ENCODE measurements at places on chromosomes 12 and 14. TPM values are rescaled to one million over a fixed set of nuclear protein-coding genes. Genes with fewer than 3 reads are reported as not detected.
A peak's percentile ranks its signal among the peaks of the same experiment; 100 is the strongest.

GRCh38 chr12:68970951-68971350, 38.0 kb upstream of the CPM start:
- no peak for DNase-seq

DNA sequence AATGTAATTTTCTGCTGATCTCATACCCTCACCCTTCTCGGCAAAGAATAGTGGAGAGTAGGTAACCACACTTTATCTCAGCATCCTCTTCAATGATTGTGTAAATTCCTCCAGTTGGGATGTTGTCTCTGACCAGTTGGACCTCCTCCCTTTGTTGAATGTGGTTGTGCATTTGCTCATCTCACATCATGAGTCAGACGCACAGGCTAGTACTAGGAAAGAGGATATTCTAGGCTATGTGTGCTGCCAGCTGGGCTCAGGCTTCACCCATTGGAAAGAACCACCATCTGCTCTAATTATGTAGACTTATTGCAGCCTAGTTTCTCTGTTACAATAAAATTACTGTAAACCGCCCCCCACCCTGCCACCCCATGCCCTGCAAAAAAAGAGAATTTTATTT, 90.3 kb downstream of the LMO3 start:
- no peak for DNase-seq

DNA sequence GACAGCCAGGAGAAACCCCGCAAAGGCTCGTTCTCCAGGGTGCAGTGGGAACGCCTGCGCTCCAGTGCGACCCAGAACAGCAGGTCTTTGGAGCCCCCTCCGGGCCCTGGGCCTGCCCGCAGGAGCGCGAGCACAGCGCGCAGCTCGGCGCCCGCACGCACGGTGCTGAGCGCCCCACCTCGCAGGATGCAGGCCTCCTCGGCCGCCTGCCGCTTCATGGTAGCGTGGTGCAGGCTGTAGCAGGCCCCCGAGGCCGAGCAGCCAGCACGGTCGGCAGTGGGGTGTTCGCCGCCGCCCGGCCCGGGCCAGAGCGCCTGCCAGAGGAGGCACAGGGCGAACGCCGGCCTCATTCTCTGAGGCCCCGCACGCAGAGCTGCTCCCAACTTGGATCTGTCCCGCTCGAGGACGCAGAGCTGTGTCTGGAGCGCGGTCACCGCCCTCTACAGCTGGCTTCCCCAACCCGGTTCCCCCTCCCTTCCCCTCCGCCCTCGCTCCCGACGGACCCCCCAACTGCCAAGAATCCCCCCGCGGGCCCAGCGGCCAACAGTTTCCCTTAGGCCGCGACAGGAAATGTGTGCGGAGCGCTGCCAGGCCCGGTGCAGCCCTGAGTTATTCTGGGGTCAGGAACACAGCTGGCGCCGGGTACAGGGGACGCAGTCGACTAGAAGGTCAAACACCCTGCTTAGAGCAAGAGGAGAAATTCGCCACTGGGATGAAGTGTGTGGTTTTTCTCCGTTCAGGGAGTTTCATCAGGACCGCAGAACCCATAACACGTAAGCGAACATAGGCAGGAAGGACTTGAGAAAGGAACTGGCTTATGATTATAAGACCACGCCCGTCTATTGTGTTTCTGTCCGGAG, at the start of gene CLEC14A:
Gene CLEC14A (minus strand): TSS at position 421 of the 860 bp plus-strand sequence. CDS start 71 bp downstream, at position 350.
- no peak for DNase-seq

PCED1B gene
- total RNA-seq = 2.8 TPM

- DNase-seq = no peak
Measured at GRCh38 chr12:127238107-127238506, 1028.9 kb upstream of the TMEM132C start.

DNA sequence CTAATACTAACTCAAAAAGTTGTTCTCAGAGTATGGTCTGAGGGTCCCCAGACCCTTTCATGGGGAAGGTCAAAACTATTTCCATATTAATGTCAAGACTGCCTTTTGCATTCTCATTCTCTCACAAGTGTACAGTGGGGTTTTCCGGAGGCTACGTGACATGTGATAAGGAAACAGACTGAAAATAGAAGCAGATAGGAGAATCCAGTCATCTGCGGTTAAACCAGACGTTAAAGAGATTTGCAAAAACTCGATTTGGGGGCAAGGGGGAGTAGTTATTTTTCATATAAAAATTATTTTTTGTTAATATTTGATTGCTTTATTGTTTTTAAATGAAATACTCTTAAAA, 1.0 kb upstream of the NAP1L1 start:
- DNase-seq = peak; percentile 65

- no peak for DNase-seq
Measured at GRCh38 chr14:85075694-85076476, 454.1 kb upstream of the FLRT2 start.

PUS1 gene
- 10.3 TPM for total RNA-seq

DNA sequence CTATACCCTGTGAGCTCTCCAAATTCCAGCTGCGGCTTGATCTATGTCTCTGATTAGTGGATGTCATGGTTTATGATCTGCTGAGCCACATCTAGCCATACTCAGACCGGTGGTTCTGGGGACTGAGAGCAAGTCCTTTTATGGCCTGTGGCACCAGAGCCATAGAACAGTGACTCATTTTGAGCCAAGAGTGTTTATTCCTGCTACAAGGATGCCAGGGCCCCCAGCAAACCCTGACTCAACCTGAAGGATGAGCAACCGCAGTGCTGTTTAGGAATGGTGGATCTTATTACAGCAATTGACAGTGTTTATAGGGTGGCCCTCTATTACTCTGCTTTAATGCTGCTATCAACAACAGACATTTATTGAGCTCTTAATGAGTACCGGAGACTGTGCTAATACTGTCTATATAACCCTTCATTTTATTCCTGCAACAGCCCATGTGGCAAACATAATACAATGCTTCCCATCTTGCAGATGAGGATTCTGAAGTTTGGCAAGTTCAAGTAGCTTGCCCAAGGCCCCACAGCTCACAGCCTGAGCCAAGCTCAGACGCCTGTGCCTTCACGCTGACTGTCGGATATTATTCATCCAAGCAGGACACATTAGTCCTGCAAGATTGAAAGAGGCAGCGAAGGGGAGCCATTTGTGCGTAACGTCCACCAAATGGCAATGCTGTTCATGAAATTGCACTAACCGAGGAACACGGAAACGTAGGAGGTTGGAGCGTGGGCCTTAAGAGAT, 273.6 kb upstream of the PWP1 start:
- DNase-seq = peak; percentile 98

IL26 gene
- not detected for total RNA-seq

PPP1R36 gene
- total RNA-seq = 0.89 TPM

C1S gene
- total RNA-seq = 68.3 TPM

DNA sequence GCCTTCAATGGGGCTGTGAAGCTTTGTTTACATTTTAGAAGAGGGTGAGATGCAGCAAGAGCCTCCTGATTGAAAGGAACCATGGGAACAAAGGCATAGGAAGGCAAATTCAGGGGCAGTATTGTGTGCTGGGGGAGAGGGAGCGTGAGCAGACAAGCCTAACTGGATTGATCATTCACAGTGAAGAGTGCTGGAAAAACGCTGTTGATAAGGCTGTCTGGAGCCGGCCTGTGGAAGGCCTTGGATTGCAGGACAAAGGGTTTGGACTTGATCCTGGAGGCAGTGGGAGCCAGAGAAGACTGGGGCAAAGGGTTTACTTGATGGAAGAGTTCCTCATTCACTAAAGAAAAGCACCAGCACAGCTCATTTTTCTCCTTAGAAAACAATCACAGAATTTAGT, 160.5 kb downstream of the PAH start:
- DNase-seq = no peak

DNA sequence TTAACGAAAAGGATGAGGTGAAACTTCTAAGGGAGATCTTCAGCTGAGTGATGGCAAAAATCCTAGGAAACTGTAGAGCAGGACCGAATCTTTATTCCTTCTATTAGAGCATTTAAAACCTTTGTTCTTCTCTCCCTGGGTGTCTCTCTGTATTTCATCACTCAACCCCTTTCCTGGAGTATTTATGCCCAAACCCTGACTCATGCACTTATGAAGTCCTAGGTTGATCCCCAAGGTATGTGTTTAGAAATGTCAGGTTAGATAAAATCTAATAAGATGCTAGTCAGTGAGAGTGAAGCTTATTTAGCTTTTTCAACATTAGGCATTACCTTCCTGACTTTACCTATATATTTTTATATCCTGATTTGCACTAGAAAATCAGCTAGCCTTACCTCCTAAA, 239.8 kb upstream of the NPAS3 start:
- DNase-seq = peak; percentile 84

KANSL2 gene
- total RNA-seq = 52.8 TPM

DNA sequence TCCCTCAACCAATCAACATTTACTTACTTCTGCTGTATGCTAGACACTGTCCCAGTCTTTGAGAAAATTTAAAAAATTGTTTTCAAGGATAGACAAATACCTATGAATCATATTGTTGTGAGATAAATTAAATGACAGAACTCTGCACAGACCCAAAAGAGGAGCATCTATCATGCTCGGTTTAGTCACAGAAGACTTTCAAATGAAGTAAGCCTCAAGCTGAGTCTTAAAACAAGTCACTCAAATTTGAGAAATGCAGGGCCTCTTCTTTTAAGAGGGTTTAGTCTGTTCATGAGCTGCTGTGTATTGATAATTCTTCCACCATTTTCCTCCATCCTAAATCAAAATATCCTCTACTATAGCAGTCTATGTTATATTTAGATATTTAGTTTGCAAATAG, 24.4 kb upstream of the COCH start:
- no peak for DNase-seq

DNA sequence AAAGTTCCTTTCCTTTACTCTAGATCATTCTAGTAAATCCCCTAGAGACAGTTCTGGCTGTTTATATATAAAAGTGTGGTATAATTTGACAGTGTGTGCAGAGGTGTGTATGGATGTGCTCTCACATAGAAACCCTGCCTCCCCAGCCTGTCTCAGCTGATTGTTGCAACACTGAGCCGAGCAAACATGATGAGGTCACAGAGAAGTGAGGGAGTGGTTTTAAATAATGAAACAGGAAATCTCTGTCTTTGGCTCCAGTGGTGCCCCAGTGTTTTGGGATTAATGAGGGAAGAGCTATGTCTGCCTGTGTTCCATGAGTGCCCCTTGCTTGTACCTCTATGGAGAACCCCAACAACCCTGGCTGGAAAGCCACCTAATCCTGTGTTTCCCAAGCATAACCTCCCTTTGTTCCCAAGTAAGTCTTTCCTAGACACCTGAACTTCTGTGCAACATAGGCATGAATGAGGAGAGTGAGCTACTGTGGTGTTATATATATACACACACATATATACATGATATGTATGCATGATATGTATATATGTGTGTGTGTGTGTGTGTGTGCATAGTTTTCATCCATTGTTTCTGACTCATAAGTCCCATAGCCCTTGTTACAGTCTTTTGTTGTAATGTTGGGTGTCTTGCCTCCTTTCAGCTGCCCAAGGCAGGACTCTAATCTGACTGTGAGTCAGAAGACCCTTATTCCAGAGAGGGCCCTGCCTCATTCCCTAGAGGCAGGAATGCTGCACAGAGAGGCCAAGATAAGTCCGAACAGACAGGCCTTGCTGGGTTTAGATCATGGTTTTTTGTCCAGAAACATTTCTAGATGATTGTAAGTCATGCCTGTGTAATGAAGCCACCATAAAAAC, 18.0 kb downstream of the TRAF3 start:
- DNase-seq = peak; percentile 74

DNA sequence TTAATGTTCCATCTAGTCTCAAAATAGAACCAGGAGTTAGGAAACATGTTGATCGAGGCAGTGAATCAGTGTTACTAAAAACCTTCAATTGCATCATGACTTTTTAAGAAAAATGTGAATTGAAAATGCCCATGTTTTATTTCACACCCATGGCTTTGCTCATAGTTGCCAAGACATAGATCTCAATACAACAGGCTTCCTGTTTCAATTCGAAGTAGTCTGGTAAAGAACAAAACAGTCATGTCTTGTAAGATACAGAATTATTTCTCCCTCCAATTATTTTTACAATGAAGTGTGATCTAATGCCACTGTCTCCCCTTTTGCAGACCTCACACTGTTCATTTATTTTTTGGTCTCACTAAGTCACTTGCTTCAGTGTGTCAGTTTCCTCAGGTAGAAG, 44.6 kb upstream of the FAR2 start:
- no peak for DNase-seq

DNA sequence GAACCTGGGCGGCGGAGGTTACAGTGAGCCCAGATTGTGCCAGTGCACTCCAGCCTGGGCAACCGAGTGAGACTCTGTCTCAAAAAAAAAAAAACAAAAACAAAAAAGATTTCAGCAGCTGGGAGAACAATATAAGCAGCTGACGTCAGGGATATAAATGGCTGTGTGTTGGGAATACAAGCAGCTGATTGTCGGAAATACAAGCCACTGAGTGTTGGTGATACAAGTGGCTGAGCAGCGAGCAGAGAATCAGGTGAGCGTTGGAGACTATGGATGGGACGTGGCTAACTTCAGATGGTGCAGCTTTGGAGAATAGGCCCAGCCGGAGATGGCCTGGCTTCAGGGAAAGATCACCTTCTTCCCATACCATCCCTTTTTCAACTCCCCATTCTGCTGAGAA, 32.0 kb downstream of the PSEN1 start:
- no peak for DNase-seq

NUBPL gene
- 11.8 TPM for total RNA-seq

DNA sequence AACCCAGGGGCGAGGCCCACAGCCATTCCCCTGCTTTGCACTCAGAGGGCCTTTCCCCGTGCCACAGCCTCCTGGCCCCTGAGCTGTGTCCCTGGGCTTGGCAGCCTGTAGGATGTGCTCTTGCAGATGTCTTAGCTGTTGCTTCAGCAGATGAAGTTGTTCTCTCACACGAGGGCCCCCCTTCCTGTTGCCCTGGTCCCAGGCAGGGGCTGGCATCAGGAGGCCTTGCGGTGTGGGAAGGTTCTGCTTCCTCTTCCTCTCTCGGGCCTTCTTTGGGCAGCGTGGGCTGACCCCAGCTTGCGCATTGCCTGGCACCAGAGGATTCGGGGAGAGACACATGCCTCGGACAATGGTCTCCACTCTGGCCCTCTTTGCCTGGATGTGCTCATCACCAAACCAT, 12.7 kb downstream of the PROX2 start:
- DNase-seq = no peak

DNA sequence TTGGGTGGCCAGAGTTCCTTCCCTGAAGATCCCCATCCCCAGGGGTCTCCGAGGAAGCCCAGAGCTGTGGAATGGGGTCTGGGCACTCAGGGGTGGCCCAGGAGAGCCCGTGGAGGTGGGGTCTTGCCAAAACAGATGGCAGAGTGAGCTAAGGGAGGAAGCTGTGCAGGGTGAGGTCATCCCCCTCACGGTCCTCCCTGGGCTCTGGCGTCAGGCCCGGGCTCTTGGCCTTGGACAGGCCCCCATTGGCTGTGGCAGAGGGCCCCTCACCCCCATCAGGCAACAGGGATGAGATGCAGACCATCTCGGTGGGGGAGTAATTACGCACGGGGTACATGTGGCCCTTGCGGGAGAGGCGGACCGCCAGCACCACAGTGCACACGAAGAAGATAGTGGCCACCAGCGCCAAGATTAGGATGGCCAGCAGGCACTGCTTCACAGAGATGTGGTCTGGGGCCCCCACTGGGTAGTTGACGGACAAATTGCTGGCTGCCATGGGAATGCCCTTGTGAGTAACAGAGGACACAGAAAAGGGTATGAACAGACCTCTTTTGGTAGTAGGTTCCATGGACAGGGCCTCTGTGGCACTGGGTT, 10.7 kb downstream of the SELPLG start:
- DNase-seq = no peak

SLC8A3 gene
- total RNA-seq = 0.05 TPM

TGM1 gene
- total RNA-seq = 0.05 TPM

- DNase-seq = peak; percentile 84
Measured at GRCh38 chr14:99590746-99591555, 13.1 kb downstream of the CCDC85C start.

LRRC43 gene
- not detected for total RNA-seq

PRPH gene
- total RNA-seq = not detected
